ENCODE measurements at places on chromosomes 2 and 18.

DNA sequence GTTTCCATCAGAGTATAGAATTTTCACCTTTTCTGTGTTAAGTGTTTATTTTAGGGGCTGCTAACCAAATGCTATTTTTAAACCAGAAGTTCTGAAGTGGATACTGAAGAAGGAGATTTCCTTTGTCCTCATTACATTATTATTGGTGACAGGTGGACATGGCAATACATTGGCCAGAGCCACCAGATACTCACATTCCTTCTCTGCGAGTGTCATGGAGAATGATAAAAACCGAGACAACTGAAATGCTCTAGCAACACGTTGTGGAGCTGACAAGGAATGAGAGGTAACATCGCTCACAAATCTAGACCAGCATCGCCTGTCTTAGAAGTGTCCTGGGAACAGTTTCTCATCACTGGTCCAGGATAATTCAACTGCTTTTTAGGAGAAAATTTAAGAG lies 241.2 kb downstream of the IRS1 start:
- no peak for DNase-seq

- DNase-seq, result no peak
Observed at GRCh38 chr2:43104106-43104505, 122.3 kb downstream of the ZFP36L2 start.

GRCh38 chr2:232884549-232885263 lies 14.6 kb downstream of the SNORC start:
- no peak for DNase-seq

DNA sequence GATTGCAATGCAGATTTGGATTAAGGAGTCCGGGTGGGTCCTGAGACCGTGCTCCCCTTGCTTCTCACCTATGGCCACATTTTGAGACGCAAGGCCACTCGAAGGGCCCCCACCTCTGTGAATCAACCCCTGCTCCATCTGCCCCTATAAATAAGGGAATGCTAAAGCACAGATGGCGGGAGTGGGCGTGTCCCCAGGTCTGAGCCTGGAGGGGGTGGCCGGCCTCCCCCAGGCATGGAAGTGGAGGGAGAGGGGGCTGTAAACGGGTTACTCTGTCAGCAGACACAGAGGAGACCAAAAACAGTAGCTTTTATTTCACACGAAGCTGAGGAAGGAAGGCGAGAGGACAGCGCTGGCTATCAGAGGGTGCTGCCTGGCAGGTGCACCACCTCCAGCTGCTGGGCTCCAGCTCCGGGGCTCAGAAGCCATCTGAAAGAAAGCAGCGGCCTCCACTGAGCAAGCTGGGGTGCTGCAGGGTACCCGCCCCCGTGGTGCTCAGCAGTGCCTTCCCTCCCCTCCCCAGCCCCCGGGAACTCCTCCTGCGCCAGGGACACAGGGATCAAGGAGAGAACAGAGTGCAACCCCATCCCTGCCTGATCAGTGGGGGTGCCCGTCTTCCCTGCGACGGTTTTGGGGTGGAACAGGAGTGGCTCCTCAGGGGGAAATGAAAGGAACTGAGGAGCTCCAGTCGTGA lies 56.7 kb upstream of the RAB6C start:
- DNase-seq, result no peak

DNA sequence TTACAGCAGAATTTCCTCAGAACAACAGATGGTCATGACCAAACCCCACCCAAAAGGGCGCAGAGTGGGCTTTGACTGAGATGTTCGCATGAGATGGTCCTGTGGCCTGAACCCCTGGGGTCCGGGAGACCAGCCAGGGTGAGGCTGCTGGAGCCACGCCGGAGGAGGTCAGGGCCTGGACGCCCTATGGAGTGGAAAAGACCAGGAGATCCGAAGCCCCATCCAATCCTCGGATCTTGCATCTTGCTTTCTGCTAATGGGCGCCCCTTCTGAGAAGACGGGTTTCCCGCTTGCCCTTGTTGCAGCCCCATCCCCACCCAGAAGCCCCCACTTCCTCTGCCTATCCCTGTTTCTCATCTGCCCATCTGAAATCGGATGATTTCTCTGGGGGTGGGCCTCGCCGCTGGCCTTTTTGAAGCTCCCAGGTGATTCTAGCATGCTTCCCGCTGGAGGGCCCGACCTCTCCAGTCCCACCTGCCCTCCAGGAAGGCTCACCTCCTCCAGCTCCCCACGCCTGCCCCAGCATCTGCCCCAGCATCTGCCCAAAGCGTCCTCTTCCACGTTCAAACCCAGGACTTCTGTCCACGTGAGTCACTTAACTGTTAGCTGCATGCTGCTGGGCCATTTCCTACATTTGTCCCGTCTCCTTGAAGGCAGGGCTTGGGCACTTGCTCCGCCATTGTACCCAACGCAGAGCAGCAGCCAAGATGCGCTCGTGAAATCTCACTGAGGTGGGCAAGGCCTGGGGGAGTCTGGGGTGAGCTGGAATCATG lies 4.3 kb upstream of the CNDP1 start:
- no peak for DNase-seq

DNA sequence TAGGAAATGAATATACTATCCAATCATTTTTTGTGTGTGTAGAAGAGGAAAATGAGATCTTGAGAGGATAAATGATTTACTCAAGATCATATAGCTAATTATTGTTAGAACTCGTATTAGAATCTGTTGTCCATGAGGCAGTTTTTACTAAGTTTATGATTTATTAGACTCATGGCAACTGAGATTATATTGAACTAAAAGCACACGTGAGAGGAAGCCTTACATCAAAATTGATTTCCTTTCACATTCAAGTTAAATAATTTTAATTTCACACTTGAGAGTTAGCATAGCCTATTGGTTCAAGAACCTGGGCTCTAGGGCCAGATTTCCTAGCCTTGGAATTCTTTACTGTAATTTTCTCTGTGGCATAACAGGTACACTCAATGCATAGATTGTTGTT lies 552.3 kb downstream of the ERBB4 start:
- no peak for DNase-seq

DNA sequence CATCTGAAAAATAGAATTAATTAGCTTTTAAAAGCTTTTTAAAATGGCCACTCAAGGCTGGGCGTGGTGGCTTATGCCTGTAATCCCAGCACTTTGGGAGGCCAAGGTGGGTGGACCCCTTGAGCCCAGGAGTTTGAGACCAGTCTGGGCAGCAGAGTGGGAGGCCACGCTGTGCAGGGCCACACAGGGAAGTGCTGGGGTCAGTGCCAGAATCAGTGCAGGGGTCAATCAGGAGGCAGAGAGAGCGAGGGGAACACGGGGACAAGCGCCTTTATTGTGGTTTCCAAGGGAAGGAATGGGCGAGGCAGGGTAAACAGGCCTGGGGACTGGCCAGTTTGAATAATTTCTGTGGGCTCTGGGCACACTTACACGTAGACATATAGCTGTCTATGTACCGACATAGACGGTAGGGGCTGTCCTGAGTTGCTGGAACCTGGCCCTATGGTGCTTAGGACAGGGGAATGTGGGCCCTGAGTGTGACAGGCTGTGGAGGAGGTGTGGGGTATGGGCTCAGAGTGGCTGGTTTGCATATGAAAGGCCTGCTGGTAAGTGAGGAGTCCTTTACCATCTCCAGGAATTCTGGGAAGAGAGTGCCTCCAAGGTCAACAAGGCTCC lies 42.9 kb downstream of the DYSF start:
- no peak for DNase-seq

DNA sequence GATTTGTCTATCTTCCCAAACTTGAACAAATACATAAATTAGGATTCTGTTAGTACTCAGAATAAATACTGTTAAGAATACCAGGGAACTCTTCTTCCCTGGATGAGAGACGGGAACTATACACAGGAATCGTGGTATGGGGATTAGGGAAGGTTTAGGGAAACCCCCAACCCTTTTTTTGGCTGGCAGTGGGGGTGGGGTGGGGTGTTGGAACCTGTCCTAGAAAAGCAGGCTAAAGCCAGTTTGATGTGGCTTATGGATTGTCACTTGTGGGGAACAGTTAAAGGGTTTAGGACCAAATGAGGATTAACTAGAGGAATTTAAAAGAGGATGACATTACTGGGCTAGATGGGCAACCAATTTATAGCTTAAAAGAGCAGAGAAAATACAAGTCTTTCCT lies 1.8 kb downstream of the SLC4A10 start:
- DNase-seq, result no peak

- no peak for DNase-seq
Observed at GRCh38 chr18:29652797-29653196, 1389.7 kb downstream of the DSC3 start.

DNA sequence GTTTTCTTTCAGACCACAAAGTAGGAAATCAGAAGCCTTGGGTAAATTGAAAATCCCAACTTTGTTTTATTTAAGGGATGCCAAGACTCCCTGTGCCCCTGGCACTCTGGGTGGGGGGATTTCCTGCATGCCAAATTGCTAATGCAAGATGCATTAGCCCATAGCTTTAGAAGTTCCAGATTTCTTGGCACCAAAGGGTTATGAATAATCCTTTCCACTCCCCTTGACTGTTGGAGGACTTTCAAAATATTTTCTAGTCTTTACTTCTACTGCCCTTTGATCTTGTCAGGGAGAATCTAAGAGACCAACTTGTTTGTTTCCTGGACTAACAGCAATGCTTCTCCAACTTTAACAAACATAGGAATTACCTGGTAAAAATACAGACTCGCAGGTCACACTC lies 81.8 kb upstream of the TGIF1 start:
- DNase-seq, result no peak

- DNase-seq, result no peak
Observed at GRCh38 chr18:31045599-31045998, 3.1 kb upstream of the DSC3 start.

DNA sequence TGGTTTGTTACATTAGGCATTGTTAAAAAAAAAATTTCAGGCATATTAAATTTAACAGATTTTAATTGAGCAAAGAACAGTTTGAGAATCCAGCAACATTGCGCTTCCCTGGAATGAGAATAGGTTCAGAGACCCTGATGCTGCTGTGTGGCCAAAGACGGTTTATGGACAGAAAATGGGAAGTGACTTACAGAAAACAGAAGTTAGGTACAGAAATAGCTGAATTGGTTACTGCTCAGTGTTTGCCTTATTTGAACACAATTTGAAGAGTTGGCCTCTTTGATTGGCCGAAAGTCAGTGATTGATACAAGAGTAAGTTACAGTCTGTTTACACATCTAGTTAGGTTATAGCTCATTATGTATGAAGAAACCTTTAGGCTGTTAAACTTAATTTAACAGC lies 6.0 kb upstream of the NEDD4L start:
- peak; percentile 12 for DNase-seq

- no peak for DNase-seq
Observed at GRCh38 chr18:39962546-39962945, 1992.5 kb upstream of the PIK3C3 start.

DNA sequence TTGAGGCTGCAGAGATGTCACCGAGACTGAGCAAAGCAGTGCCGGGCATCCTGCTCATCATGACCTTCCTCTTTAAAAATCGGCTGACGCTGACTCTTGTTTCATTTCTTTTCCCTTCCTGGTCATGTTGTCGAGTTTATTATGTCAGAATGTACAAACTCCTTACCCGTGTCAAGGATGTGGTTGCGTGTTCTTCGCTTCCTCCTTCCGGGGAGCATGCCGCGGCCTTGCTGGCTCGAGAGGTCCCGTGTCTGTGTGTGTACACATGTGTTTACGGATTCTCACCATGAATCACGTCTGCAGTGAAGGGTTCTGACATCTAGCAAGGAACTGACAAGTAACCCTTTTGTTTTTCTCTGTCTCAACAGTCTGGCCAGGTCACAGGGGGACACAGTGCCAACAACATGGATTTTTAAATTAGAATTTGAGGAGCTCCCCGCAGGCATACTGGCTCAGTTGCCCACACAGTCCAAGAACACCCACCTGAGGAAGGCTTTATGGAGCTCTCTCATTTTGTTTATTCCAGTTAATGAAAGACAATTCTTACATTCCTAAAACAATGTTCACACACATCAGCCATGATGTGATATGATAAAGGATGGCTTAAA lies 60.2 kb downstream of the MYT1L start:
- DNase-seq, result no peak

- DNase-seq, result no peak
Observed at GRCh38 chr2:16568998-16569784, 96.4 kb downstream of the CYRIA start.

- peak; percentile 77 for DNase-seq
Observed at GRCh38 chr2:232528746-232529460, 2.9 kb downstream of the CHRND start.

- no peak for DNase-seq
Observed at GRCh38 chr2:79993144-79993543, 311.4 kb downstream of the LRRTM1 start.

DNA sequence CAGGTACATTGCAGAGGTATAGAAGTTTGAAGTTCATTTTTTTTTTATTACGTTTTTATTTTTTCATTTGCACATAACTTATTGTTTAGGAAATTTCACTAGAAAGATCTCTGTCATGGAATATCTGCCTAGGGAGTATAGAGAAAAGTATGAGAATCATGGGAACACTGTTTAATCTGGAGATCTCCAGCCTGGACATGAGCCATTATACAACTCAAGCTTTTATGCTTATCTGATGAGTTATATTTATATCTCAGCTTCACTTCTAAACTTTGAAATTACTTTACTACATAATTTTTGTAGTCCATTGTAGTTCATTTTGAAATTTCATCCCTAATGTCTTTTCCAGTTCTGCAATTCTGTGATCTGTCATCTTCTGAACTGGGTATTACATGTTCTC lies 515.6 kb downstream of the ERBB4 start:
- no peak for DNase-seq

- no peak for DNase-seq
Observed at GRCh38 chr18:51257150-51257549, 59.7 kb upstream of the MEX3C start.

- no peak for DNase-seq
Observed at GRCh38 chr2:67651565-67651964, 254.4 kb downstream of the ETAA1 start.

- no peak for DNase-seq
Observed at GRCh38 chr18:7116001-7116730, 1.4 kb downstream of the LAMA1 start.

DNA sequence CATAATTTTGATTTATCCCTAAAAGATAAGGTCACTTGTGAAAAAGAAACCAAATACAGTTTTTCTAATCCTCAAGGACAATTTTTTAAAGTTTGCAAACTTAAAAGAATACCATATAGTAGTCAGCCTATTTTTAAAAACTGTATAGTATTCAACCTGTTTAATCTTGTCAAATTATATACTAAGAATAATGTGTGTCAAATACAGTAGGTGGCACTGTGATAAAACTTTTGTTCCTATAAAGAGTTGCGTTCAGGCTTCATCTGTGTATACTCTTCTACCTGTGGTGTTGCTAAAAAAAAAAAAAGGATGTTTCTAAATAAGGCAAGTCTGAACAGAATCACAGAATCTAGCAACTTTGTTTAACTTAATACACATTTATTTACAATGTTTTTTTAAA lies 68.6 kb downstream of the CCDC138 start:
- no peak for DNase-seq

GRCh38 chr2:28758459-28758858 lies 6.8 kb downstream of the PPP1CB start:
- DNase-seq, result no peak

DNA sequence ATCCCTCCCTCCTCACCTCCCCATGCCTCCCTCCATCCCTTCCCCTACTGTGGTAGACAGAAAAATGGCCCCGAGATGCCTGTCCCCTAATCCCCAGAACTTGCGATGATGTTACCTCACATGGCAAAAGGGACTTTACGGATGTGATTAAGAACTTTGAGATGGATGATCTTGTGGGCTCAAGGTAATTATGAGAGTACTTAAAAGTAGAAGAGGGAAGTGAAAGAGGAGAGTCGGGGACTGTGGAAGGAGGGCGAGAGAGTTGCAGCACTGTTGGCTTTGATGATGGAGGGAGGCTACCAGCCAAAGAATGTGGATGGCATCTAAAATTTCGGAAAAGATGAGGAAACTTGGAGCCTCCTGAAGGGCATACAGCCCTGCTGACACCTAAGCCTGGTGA lies 66.5 kb downstream of the AGAP1 start:
- no peak for DNase-seq

Data from inflammatory macrophage (primary cell).